ENCODE measurements at places on chromosomes 5 and 9.

- DNase-seq = no peak
Measured at GRCh38 chr5:52502460-52502999, 285.2 kb upstream of the ITGA1 start.

DNA sequence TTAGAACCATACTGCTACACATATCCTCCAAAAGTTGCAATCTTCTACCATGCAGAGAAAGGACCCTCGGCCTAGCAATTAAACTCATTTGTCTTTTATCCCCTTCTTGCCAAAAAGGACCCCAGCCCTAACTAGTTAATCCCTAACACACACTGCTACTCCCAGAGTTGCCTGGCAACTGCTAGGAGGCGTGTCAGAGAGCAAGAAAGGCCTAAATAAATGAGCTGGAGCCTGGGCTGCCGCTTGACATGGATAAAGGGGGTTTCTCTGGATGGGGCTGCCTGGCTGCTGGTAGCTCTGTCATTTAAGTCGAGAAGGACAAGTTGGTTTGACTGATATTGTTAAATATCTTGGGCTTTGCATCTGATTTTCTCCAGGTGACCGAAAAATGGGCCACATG lies 194.8 kb downstream of the CRB2 start:
- no peak for DNase-seq

GRCh38 chr5:140677947-140678346 lies 4.6 kb upstream of the DND1 start:
- no peak for DNase-seq

DNA sequence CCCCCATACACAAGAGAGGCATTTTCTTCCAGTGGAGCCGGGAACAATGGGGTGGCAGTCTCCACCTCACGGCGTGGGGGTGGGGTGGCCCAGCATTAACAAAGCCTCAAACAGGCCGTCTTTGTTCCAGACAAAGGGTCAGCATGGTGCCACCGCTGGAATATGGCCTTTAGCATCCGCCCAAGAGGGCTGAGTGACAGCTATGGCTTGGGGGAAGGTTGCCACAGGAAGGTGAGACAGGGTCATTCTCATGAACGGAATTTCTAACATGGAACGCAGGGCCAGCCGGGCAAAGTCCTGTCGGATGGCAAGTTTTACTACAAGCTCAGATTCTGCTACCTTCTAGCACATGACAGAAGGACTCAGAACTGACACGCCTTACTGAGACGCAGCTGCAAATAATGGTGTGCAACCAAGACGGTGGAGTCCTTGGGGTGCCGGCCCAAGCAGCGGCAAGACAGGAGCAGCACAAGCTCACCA lies 64.0 kb downstream of the OTULIN start:
- DNase-seq = no peak

DNA sequence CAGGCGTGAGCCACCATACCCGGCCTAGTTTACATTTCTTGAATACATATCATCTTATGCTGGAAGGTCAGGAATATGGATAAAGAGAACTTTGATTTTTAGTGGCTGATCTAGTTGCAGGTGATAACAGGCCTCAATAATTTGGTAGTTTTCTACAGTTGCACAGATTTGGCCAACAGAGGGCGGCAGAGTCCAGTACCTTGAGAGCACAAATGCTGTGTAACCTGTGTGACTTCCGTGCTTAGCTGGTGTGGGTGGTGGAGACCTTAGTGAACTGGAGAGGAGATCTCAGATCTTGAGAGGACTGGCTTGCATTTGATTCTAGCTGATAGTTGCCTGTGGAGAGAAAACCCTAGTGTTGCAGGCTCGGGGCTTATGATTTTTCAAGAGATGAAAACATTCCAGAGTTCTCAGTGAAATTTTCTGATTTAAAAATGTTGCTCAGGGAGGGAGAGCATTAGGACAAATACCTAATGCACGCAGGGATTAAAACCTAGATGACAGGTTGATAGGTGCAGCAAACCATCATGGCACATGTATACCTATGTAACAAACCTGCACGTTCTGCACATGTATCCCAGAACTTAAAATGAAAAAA lies 17.4 kb upstream of the GPR151 start:
- peak; percentile 54 for DNase-seq

DNA sequence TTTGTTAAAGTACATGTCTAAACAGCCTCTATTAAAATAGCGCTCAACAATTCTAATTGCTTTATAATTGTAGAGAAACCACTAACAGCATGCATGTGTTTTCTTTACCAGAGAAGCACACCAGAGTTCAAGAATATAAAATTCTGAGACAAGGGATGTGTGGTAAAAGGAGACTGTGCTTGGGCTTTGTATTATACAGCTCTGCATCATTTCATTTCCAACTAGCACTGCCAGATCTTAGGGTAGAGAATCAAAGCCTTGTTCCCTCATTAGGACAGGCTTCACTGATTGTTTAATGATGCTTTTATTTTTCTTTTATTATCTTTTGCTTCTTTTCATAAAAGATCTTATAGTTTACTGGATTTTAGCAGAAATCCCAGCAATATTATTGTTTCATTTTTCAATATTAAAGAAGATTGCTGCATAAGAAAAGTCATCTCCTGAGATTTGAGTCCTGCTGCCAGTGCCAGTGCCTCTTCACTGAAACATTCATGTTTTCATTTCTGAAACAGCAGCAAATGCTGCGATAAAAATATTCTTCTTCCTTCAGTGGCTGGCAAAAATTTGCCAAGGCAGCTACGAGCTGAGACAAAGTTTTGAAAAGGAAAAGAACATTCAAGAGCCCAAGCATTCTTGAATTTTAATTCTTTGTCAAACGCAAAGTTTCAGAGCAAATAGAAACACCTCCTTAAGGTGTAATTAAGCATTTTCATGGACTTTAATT lies 491.0 kb upstream of the PIK3R1 start:
- DNase-seq = no peak

- no peak for DNase-seq
Measured at GRCh38 chr9:9387511-9388115, 1225.2 kb downstream of the PTPRD start.

DNA sequence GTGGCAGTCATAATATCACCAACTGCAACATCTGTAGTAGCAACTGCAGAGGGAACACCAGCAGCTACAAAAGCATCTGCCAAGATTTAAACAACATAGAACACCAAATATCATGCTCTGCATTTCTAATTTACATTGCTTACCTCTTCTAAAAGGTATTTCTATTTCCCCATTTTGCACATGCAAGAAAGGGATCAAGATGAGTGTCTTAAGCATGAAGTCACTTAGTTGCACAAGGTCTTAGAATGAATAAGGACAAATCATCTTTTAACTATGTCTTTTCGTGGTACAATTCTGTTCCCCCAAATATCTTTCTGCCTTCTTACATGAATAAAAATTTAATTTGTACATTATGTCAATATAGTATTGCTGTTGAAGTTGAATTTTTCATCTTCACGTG lies 1746.4 kb downstream of the EFNA5 start:
- DNase-seq = peak; percentile 85

GRCh38 chr9:114281473-114282103 lies 41.3 kb upstream of the ORM1 start:
- DNase-seq = peak; percentile 95

DNA sequence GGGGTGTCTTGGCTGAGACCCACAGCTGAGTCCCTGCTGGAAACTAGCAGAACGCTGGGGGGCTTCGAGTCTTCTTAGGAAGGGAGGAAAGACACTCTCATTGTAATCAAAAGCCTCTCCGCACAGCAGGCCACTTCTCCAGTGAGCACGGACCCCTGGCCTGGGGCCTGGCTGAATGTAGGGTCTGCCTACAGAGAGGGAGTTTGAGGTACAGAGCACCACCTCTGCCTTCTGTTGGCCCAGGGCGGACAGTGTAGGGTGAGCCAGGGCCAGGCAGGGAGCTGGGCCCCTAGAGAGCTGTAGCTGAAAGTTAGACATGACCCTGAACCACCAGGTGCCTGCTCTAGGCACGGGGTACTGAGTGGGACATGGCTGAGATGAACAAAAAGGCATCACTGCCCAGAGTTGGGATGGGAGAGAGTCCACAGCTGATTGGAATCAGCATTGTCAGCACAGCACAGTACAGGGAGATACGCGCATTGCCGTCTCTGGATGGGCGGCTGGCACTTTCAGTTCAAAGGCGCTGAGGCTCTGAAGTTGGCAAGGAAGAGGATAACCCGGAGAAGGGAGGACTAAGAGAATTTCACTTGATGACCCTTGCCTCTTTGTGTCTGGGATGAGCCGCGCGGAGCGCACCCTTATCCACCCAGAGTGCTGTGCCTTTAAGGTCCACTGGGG lies 363 bp upstream of the SLC25A48 start:
- no peak for DNase-seq

- no peak for DNase-seq
Measured at GRCh38 chr9:132458432-132458831, 48.4 kb downstream of the CFAP77 start.

GRCh38 chr9:70901013-70901412 lies 220.4 kb downstream of the TRPM3 start:
- DNase-seq = no peak

DNA sequence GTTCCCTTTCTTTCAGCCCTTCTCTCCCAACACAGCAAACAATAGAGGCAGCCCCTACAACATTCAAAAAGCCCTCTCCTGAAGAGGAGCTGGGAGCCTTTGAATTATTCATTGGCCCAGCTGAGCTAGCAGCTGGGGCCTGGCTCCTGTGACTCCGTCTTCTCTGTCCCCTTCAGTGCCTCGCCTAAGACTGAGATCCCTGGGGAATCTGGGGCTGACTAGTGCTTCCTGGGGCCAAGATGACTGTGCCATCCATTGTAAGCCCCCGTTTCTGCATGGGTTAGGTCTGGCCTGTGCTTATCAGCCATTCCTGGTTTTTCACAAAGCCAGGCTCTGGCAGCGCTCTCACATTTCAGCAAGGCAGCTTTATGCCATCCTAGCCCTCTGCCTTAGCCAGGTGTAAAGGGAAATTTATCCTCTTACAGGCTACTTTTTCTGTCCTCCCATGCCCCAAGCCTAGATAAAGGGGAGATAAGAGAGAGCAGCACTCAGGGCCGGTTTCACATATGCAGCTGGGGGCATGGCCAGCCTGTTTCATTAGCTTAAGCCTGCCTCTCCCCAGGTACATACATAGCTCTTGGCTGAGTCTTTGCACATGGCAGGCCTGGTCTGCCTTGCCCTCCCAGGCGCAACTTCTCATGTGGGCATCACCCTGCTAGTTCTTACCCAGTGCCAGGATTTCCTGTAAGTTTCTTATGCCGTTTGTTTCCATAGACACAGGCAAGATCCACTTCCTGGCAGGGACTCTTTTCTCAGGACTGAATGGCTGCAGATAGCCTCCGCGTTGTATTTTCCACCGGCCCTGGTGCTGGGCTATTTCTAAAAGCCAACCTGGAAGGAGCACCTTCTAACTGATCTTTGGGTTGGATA lies 15.8 kb downstream of the PTPA start:
- no peak for DNase-seq

GRCh38 chr5:73728493-73729273 lies 102.7 kb downstream of the ARHGEF28 start:
- DNase-seq = no peak

DNA sequence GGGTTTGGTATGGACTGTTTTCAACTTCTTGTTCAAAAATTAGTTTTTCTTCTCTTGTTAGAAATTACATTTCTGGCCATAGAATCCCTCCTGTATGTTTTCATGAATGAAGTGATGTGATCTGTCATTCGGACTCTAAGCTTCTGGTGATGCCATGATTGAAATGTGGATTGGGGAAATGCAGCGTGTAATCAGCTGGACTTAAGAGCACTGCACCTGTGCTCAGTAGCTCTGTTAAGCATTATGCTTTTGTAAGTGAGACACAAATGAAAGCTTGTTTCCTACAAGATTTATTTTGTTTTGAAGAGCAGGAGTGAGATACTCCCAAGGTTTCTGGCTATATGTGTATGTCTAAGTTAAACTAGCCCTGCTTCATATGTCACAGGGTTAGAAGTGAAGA lies 24.0 kb upstream of the FAM120AOS start:
- DNase-seq = no peak

- DNase-seq = peak; percentile 5
Measured at GRCh38 chr9:128771094-128771721, 519 bp downstream of the ZER1 start.

- no peak for DNase-seq
Measured at GRCh38 chr5:56825222-56825824, 10.0 kb downstream of the MAP3K1 start.

GRCh38 chr5:153938191-153938842 lies 100.4 kb downstream of the FAM114A2 start:
- DNase-seq = peak; percentile 59

DNA sequence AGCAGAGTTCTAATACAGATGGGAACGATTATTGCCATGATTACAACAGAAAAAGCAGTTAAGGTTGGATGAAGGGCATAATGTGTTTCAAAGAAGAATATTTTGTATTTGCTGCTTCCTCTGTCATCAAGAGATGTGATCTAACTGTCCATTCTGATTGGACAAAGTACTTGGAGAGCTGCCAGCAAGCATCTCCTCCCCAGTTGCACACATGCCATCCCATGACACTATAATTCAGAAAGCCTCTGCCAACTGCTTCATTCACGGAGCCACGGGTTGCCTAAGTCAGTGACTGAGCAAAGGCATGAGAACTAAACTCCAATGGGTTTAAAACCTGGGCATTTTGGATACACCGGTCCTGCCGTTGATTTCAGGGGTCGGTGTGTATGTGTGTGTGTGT lies 253.8 kb downstream of the CRB2 start:
- peak; percentile 3 for DNase-seq

GRCh38 chr5:160434022-160434531 lies 12.4 kb downstream of the PTTG1 start:
- DNase-seq = peak; percentile 17

- no peak for DNase-seq
Measured at GRCh38 chr9:87748881-87749280, 23.0 kb downstream of the CTSL start.

GRCh38 chr9:116264361-116264760 lies 110.8 kb downstream of the PAPPA start:
- no peak for DNase-seq

GRCh38 chr5:151348789-151349188 lies 1.4 kb upstream of the SLC36A2 start:
- no peak for DNase-seq

- DNase-seq = peak; percentile 15
Measured at GRCh38 chr5:90307322-90307721, 102.2 kb downstream of the CETN3 start.

- peak; percentile 96 for DNase-seq
Measured at GRCh38 chr5:172886974-172887501, 53.0 kb downstream of the ERGIC1 start.

DNA sequence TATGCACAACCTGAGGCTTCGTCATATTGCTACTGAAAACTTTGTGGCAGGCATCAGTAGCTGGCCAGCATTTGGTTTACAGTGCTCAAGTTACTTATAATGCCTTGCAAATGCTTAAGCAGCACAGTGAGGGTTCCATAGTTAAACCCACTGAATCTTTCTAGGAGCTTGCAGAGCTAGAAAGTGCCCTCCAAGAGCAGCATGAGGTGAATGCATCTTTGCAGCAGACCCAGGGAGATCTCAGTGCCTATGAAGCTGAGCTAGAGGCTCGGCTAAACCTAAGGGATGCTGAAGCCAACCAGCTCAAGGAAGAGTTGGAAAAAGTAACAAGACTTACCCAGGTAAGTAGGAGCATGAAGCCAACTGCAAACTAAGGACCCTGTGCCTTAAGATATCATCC lies 60.9 kb downstream of the CNTRL start:
- DNase-seq = no peak

DNA sequence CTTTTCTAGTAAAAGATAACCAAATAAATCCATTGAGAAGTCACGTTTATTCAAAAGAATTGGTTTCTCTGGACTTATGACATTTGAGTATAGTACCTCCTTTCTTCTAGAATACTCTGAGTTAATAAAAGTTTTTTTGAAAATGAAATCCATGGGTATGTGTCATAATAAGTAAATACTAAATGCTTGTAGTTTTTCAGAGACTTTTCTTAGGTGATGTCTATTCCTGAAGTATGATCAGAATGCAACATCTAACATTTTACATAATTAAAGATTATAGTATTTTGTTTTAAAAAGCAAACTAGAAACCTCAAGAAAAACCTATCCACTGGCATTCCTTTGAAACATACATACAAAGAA lies 63.2 kb downstream of the NFIB start:
- peak; percentile 53 for DNase-seq
